HepG2 (cell line): ENCODE measurements at places on chromosomes 1 and 21. TPM values are rescaled to one million over a fixed set of nuclear protein-coding genes. Genes with fewer than 3 reads are reported as not detected.

DNA sequence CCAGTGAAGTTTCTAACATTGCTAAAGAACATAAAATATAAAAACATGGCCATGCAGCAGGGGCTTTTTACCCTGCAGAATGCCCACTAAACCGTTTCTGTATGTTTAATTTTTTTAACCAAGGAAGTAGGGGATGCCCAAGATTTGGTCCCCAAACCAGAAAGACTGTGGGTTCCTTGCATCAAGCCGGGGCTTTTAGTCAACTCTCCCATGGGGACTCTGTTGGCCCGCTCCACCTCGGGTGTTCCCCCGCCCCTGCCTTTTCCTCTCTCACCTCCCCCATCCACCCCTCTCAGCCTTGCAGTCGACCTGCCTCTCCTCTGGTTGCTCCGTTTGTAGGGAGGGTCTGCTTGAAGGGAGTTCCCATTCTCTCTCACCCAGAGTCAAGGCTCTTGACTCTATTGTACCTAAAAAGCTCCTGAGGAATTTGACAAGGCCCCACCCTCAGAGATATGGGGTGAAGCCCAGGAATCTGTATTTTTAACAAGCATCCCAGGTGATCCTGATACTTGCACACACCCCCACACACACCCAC, 117.5 kb downstream of the TOMM20 start:
- DNase-seq, result no peak

GRCh38 chr1:5478961-5479360, 513.3 kb downstream of the NPHP4 start:
- DNase-seq, result no peak

DNA sequence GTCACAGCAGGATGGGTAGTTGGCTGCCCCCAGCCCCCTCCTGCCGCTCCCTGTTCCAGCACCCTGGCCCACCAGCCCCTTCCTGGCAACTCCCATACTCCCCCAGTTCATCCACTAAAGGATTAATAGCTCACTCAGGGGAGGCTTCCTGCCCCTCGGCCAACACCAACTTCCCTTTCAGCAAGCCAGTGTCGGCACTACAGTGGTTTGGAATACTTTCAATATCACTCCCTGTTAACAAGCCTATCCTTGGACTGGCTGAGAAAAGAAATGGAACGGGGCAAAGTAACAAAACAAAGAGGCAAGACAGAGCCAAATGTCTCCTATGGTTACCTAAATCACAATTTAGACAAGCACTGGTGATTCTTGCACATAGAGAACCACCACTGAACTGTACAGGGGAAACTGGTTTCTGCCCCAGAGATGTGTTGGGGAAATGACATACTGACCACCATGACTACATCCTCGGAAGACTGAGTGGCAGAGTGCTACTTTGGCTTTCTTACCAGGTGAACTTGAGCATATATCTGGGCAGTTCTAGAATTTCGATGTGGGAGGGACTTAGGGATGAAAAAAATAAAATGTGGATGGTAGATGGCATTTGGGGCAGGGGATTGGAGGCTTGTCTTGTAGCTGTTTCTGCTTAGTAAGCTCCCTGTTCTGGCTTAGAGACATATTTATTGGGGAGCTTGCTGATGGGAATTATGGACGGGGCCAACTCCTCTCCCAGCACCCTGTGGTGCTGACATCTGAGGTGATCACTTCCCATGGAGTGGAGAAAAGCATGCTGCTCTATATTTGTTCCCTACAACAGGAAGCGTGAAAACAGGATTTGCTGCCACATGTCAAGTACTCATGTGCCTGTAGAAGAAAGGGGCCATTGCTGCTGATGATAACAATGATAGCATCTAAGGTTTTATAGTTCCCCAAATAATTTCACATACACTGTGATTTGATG, 7.1 kb upstream of the CAPN2 start:
- DNase-seq, result no peak

RAD54L gene
- total RNA-seq, result 30.0 and 30.1 TPM in 2 replicates
